ENCODE measurements at places on chromosomes 4 and X.

- no peak for DNase-seq
Observed at GRCh38 chrX:65601126-65601525, 66.3 kb upstream of the MSN start.

DNA sequence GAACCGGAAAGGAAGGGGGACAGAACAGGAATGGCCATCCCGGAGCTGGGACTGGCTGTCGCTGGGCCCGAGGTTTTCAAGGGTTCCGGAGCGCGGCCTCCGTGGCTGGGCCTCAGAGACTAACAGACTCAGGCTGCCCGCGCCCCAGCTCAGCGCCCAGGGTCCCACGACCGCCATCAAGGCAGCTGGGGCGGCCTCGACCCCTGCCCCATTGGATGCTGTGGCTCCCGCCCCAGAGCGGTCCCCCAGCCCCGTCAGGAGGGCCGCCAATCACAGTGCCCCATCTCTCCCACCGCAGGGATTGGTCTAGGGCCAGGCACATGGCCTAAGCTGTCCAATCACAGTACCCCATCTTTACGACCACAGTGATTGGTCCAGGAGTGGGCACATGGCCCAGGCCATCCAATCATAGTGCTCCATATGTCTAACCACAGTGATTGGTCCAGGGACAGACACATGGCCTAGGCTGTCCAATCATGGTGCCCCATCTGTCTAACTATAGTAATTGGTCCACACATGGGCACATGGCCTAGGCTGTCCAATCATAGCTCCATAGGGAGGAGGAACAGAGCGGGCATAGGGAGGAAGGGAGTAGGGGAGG lies 105.3 kb upstream of the NKX1-1 start:
- DNase-seq = peak; percentile 39

- DNase-seq = no peak
Observed at GRCh38 chr4:18454349-18454748, 432.8 kb upstream of the LCORL start.

DNA sequence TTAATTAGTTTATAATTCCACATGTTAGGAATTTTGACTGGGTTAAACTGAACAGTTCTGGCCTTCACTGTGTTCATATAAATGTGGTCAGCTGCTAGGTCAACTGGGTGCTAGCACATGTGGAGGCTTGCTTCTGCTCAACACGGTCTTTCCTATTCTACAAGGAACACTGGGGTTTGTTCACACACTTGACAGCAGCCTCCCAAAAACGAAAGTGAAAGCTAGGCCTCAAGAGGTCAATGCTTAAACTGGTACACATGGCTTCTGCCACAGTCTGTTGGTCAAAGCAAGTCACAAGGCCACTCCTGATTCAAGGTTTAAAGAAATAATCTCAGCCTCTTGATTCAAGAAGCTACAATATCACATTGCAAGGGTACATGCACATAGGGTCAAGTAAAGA lies 126.5 kb downstream of the QDPR start:
- DNase-seq = peak; percentile 7

DNA sequence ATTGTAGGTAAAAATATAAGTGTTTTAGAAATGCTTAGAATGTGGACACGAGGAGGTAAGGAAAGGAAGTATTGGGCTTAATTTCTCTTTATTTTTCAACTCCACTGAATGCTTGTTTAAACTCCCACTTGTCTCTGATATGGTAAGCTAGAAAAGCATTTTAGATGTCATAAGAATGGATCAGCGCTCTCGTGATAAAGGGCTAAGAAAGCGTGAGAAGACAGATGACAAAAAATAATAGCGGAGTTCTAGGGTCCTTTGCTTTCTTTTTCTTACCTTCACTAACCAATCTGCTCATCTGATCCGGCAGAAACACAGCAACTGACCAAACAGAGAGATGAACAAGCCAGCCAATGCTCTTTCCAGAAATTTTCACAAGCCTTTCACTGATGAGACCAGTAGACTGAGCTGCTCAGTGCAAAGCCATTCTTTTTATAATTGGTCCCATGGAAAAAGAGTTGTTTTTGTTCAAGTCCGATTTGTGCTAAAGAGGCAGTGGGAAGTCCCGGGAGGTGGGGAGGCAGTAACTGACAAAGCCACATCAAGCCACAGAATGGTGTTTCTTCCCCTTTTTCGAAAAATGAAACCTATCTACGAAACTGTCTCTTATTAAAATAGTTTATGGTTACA lies at the start of gene TASL:
Gene TASL (minus strand): TSS at position 405 of the 630 bp plus-strand sequence. CDS start 17,411 bp downstream, outside the sequence.
- no peak for DNase-seq

GRCh38 chr4:67713529-67714247 lies 12.7 kb upstream of the UBA6 start:
- peak; percentile 66 for DNase-seq

DNA sequence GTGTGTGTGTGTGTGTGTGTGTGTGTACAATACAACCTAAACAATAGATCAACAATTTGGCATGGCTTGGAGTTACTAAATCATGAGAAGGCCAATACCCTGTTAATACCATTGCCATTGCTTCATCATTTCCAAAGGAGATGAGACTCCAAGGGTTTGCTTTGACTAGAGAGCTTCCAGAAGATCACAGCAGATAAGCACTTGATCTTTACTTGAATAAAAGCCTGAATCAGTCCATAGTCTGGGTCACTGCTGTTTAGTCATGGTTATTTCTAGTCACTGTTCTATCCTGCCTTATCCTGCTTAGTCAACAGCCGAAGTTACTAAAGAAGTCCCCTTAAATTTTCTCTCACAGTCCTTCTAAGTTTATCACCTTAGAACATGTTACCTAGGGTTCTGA lies 58.2 kb downstream of the RAB40AL start:
- DNase-seq = no peak

DNA sequence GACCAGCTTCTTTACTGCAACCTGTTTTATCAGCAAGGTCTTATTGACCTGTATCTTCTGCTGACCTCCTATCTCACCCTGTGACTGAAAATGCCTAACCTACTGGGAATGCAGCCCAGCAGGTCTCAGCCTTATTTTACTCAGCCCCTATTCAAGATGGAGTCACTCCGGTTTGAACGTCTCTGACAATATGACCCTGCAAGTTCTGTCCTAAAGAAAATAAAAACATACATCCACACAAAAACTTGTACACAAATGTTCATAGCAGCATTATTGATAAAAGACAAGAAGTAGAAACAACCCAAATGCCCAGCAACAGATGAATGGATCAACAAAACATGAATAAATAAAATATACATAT lies 59.5 kb upstream of the FAM9C start:
- DNase-seq = no peak

DNA sequence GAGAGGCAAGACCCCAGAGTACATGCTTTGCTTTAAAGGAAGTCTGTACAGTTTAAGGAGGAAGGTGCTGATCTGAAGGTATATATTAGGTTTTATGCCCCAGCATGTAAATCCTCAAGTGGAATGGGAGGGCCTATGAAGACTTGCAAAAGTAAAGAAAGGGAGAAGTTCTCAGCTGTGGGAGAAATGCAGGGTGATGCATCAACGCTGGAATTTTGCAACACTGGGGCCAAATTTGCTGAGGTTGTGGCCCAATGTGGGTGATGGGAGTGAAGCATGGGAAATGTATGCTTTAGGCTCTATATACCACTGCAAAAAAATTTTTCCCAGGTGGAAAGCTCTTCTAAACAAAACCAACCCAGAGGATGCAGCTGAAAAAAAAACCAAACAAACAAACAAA lies 33.8 kb upstream of the GPR174 start:
- DNase-seq = peak; percentile 2

GRCh38 chrX:81367291-81367690 lies 165.4 kb downstream of the SH3BGRL start:
- DNase-seq = no peak

All from fibroblast of skin of right biceps (primary cell).